Left ventricle myocardium superior (tissue), 1 donor: ENCODE measurements at places on chromosomes 6 and 20. TPM values are rescaled to one million over a fixed set of nuclear protein-coding genes. Genes with fewer than 3 reads are reported as not detected.

Gene CCN2
- 14.3 TPM for total RNA-seq

Gene DUSP15
- 4.0 TPM for total RNA-seq

Gene FAM209A
- not detected for total RNA-seq

Gene VGLL2
- total RNA-seq, result not detected

Gene PET117
- 12.6 TPM for total RNA-seq
